CD4-positive, alpha-beta memory T cell (primary cell): ENCODE measurements at places on chromosomes 5 and 9. TPM values are rescaled to one million over a fixed set of nuclear protein-coding genes. Genes with fewer than 3 reads are reported as not detected.

The SVEP1 gene
- not detected for total RNA-seq

The OR1J2 gene
- not detected for total RNA-seq

The LIFR gene
- 0.42 TPM for total RNA-seq

The MYOZ3 gene
- total RNA-seq = not detected

The ACTL7A gene
- total RNA-seq = not detected

The PRR7 gene
- total RNA-seq = 5.2 TPM

The TUSC1 gene
- not detected for total RNA-seq

The PKD2L2 gene
- not detected for total RNA-seq

The TIMD4 gene
- total RNA-seq = 9.5 TPM

The CORO2A gene
- 8.3 TPM for total RNA-seq

The WDR38 gene
- total RNA-seq = not detected

The UAP1L1 gene
- total RNA-seq = 12.5 TPM

The LRRC14B gene
- not detected for total RNA-seq

The SLC22A5 gene
- total RNA-seq = 8.9 TPM

The MCCC2 gene
- 31.9 TPM for total RNA-seq

The MELK gene
- 0.19 TPM for total RNA-seq

The GARIN3 gene
- not detected for total RNA-seq

The ANKRD18B gene
- total RNA-seq = 1.9 TPM

The PCDH1 gene
- total RNA-seq = not detected

The TSSK1B gene
- not detected for total RNA-seq

The HTR1A gene
- not detected for total RNA-seq

The HRCT1 gene
- total RNA-seq = not detected
